ENCODE measurements at places on chromosomes 1 and 21.

- DNase-seq = peak; percentile 61
Observed at GRCh38 chr1:149963358-149963757, 26.7 kb upstream of the MTMR11 start.

GRCh38 chr1:242448910-242449645, 75.4 kb downstream of the PLD5 start:
- no peak for DNase-seq

DNA sequence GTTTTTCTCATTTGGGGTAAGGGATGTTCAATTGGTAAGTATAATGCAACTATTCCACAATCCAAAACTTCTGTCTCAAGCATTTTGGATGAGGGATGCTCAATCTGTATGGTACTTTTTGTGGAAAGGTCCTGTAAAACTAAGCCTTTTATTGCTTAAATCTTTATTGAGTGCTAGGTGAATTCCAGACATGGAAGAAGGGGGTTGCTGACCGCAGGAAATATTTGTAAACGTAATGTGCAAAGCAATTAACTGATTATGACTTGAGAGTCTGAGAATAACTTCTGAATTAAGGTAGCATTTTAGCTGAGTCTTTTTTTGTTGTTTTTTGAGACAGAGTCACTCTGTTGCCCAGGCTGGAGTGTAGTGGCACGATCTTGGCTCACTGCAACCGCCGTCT, 3.1 kb downstream of the AKIRIN1 start:
- DNase-seq = no peak

DNA sequence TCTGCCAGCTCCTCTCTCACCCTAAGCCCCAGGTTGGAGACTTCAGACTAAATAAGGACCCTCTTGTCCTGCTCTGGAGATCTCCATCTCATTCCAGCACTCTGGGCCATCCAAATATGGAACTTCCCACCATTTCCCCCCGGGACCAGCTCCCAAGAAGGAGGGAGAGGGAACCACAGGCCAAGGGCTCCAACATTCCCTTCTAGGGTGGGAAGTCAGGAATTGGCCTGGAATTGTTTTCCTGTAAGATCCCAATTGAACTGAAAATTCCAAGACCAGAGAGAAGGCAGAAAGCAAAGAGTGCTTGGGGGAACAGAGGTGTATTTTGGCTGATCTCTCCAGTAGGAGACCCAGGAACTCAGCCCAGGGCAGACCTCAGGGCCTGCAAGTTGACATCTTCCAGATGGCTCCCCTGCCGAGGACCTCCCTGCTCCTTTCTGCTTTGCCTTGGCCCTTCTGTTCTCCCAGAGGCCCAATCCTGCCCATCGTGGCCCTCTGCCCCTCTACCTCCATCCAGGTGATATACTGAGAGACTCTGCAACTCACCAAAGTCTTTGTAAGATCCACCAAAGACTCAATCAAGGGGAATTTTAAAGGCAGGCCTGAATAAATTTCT, 14.9 kb downstream of the CSRP1 start:
- DNase-seq = no peak

GRCh38 chr1:47837866-47838561, 159.2 kb downstream of the TRABD2B start:
- no peak for DNase-seq

- DNase-seq = no peak
Observed at GRCh38 chr1:5731110-5731423, 261.2 kb downstream of the NPHP4 start.

GRCh38 chr1:107804134-107804533, 160.8 kb downstream of the VAV3 start:
- no peak for DNase-seq

DNA sequence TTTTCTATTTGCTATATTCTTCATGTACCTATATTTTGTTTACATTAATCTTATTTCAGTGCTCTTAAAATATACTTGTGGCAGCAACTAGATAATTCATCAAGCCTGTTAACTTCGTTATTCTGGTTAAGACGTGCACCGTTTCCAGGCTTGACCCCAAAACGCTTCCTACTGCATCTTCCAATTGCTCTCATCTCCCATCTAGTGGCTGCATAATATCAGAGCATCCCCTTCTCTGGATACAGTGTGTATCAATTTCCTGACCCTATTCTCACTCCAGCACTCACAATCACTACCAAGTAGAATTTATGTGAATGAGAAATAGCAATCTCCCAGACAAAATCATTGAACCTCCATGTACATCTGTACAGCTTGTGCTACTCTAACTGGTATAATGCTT, 1280.3 kb upstream of the B3GALT2 start:
- peak; percentile 10 for DNase-seq

GRCh38 chr1:164709541-164710278, 150.7 kb downstream of the PBX1 start:
- peak; percentile 52 for DNase-seq

DNA sequence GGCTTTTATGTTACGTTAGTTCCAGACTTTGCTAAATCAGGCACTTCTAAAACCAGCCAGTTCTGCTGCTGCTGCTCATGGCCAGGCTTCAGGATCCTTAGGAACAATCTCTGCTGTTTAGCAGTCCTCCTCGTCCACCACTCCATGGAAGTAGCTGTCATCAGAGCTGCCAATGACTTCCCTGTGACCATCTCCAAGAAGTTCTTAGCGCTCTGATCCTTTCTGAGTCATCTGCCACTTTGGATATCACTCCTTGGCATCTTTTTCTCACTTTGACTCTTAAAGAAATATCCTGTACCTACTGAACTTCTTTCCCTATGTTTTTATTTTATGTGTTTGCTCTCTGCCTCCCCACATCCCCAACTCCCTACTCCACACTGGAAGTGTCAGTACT, 14.7 kb upstream of the IRF2BP2 start:
- DNase-seq = no peak

GRCh38 chr1:64526312-64526711, 56.4 kb downstream of the CACHD1 start:
- peak; percentile 72 for DNase-seq

GRCh38 chr1:1591452-1591851, 8.5 kb downstream of the FNDC10 start:
- DNase-seq = peak; percentile 33

- peak; percentile 73 for DNase-seq
Observed at GRCh38 chr1:91742848-91743292, 143.1 kb downstream of the TGFBR3 start.

- peak; percentile 68 for DNase-seq
Observed at GRCh38 chr1:32249831-32250525, 1.1 kb upstream of the LCK start.

- DNase-seq = no peak
Observed at GRCh38 chr1:173603056-173603591, at the start of gene SLC9C2. Gene SLC9C2, minus strand, starts transcription at chr1:173603072. Its CDS starts 1,296 bp downstream, at chr1:173601776.

DNA sequence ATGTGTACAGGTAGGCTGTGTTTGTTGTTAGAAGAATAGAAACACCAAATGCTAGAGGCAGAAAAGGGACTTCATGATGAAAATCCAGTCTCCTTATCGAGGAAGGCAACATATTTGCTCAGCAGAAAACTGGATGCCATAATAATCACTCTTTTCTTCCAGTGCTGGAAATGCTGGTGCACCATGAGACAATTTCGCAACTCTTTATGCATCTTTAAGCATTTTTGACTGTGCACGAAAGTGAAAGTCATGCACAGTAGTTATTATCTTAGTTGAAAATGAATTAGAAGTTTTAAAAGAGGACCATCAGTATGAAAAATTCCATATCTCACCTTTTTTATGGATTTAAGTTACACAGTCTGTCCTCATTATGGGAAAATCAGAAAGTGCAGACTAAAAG, 29.1 kb downstream of the SMYD2 start:
- no peak for DNase-seq

DNA sequence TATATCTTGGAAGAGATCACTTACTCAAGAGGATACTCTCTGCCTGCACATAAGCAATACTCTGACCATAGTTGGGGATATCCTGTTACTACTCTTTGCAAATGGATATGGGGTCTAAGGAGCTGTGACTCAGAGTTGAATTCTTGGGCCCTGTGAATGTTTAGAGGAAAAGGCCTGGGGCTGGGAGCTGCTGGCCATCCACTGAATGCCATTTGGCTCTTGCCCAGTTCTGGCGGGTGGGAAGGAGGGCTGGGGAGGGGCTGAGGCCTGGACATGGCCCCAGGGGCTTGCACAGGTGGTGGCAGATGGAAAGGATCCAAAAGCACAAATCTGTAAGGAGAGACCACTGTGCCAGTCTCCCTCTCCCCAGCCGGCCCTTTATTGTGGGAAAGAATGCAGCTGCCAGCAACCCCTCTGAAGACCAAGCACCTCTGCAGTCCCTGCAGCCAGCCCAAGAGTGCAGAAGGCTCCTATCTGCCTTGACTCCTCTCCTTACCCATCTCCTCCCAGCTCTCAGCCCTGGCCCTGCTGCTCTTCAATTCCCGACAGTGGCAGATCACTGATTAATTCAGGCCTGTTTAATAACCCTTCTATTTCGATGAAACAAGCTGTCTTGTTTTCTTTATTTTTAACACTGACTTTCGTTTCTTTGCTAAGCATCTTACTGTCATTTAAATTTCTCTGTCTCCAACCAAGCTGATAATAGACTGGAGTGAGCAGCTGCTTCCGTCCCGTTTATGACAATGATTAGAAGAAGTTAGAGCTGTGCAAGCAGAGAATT, 12.1 kb downstream of the PLXNA2 start:
- DNase-seq = peak; percentile 29

GRCh38 chr1:56578138-56578962, 1.0 kb downstream of the PLPP3 start:
- peak; percentile 77 for DNase-seq

GRCh38 chr1:210340311-210340710, 11.6 kb downstream of the HHAT start:
- DNase-seq = no peak

GRCh38 chr1:14980621-14981218, 172.8 kb upstream of the TMEM51 start:
- DNase-seq = no peak

DNA sequence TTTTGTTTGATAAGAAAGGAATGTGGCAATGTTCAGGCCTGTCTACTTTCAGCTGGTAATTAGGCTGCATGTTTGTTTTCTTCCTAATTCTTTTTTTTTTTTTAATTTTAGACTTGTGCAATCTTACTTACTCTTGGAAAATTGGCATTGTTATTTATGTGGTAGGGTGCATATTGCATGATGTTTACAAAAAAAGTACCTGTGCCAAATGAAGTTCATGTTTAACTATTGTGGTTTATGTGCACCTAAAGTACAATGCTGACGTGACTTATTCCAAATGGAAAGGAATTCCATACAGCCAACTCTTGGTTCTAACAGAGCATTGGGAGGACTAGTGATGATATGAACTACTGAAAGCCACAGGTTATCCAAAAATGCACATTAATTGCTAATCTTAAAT, 51.0 kb downstream of the KCNK2 start:
- peak; percentile 15 for DNase-seq

DNA sequence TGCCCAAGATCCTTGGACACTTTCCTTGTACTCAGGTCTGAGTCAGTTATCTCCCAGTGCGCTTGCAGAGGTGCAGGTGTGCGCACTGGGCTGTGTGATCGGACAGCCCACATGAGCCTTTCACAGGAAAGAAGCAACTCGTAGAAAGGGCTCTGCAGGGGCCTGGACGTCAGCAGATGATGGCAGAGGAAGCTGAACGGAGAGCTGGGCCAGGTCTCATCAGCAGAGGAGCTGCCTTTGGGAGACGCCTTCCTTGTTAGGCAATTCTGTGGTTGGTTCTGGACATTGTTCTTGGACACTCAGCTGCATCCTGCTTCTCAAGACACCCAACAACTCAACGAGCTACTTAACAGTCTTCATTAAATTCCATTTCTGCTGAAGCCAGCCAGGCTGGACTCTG, 7.5 kb upstream of the PROK1 start:
- no peak for DNase-seq

DNA sequence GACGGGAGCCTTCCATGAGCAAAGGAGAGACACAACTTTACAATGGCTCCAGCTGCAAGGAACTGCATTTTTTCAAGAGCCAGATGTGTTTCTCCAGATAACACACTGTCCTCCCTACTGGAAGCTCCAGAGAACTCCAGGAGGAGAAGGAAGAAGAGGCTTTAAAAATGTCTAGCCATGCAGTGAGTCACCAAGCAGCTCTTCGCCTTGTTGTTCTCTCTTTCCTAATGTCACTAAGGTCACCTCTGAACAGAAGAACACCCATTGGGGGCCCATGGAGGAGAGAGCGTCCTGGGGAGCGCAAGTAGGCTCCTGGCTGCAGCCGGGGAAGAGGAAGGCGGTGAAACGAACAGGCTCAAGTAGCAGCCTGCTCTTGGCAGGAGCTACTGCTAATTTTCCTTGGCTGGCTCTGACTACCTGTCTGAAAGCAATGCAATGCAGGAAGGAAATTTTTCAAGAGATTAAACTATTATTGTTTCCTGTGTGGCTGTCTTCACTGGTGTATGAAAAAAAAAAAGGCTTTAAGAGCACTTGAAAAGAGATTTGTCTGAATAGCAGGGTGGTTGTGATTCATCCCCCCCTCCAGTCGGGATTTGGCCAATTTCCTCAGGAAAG, 321.9 kb downstream of the SETD4 start:
- peak; percentile 69 for DNase-seq

GRCh38 chr21:43318841-43319781, 107.8 kb downstream of the SIK1 start:
- DNase-seq = peak; percentile 84

DNA sequence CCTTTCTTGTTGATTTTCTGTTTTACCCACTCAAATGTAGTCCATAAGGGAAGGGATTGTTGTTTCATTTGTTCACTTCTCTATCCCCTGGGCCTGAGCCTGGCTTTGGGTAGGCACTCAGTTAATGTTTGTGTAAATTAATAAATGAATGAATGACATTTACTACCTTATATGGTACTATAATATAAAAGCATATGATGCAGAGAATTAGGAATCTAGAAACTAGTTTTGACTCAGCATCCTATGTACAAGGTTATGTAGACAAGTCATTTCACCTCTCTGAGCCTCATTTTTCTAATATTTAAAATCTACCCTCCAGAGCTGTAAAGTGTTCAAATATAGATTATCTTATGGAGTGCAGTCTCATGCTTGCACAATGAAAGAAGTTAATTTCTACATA, 68.9 kb upstream of the S1PR1 start:
- no peak for DNase-seq

- no peak for DNase-seq
Observed at GRCh38 chr21:14833241-14833640, 231.6 kb downstream of the NRIP1 start.

DNA sequence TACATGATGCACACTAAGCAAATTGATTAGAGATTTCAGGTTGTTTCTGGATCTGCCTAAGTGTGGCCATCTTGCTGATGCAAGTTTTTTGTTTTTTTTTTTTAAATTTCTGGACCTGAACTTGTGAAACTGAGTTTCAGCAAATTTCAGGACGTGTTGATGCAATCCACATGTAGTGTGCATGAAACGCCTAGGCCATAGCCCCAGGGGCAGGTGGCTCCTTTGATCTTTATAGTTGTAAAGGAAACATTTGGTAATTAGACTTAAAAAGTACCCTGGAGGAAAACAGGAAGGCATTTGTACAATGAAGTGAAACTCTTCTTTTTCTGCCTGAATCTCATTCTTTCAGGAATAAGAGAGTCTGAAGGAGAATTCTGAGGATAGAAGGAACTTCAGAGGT, 162.2 kb upstream of the LHX8 start:
- peak; percentile 1 for DNase-seq

- DNase-seq = no peak
Observed at GRCh38 chr21:46154155-46154954, 1.0 kb downstream of the FTCD start.

Measured in epithelial cell of esophagus (primary cell).